NCI-H526 (cell line): ENCODE measurements at places on chromosomes 16 and 17.
A peak's percentile ranks its signal among the peaks of the same experiment; 100 is the strongest.

GRCh38 chr16:79508294-79508693 is 92.2 kb downstream of the MAF start:
- DNase-seq: no peak

- DNase-seq: no peak
These were observed 14.6 kb downstream of the ALOX12B start for GRCh38 chr17:8072729-8073461.

DNA sequence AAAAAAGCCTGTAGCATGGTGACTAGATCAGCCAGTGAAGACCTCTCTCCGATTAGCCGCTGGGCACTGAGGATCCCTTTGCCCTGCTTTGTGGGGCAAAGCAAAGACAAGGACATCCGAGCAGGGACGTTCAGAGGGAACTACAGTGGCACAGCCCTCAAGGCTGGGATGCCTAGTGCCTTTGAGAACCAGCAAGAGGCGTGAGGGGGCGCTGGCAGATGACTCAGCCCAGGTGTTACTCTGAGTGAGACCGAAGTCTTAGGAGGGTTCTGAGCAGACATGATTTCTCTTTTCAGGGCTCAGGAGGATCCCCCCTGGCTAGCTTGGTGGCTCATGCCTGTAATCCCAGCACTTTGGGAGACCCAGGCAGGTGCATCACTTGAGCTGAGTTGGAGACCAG is 178.6 kb downstream of the CPPED1 start:
- DNase-seq: no peak

DNA sequence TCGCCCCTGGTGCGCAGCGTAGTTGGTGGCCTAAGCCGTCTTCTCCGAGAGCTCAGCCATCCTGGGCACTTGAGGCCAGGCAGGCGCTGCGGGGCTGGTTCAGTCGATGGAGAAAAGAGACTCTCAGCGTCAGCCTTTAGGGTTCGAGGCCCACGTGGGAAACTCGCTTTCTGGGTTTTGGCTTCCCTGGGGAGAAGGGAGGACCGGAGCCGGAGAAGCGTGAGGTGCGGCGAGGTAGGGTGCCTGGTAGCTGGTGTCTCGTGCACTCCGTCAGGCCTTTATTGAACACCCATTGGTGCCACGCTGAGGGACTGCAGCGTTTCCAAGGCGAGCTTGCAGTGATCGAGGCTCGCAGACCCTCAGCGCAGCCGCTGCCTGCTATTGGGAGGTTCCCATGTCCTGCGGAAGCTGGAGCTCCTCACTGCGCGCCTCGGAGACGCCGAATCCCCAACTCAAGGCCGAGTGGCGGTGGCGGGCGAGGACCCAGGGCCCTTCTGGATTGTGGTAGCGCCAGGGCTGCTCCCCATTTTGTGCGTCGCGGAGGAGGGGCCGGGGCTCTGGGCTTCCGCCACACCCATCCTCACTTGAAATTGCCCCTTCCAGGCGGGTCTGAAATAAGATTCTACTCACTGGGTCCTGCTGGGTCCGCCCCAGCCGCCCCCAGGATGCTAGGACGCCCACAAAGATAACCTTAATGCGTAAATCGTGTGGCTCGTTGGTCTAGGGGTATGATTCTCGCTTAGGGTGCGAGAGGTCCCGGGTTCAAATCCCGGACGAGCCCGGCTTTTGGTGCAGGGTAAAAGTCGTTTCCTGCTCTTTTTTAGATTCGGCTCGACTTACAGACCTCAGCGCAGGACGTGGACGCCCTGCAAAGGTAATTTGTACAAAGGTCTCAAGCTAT is 1.2 kb downstream of the OR1F1 start:
- DNase-seq: peak; percentile 62

- no peak for DNase-seq
These were observed 53.3 kb upstream of the CCL2 start for GRCh38 chr17:34201767-34202166.

DNA sequence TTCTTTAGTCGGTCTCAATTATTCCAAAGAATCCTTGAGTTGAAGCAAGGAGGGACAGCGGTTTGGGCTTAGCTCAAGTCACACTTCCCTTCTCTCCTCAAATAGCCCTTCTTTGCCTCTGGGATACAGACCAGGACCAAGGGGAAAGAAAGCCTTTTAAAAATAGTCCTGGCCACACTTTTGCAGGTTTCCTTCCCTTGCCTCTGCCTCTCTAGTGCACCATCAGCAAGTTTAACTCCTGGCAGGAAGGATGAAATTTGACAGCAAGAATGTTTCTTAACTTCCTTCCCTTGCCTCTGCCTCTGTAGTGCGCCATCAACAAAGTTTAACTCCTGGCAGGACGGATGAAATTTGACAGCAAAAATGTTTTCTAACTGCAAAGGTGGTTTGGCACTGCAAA is 7.2 kb upstream of the G6PC1 start:
- no peak for DNase-seq

- no peak for DNase-seq
These were observed 105.5 kb upstream of the AXIN2 start for GRCh38 chr17:65666876-65667321.

- DNase-seq: no peak
These were observed 99.1 kb upstream of the CIBAR2 start for GRCh38 chr16:85211271-85211801.

DNA sequence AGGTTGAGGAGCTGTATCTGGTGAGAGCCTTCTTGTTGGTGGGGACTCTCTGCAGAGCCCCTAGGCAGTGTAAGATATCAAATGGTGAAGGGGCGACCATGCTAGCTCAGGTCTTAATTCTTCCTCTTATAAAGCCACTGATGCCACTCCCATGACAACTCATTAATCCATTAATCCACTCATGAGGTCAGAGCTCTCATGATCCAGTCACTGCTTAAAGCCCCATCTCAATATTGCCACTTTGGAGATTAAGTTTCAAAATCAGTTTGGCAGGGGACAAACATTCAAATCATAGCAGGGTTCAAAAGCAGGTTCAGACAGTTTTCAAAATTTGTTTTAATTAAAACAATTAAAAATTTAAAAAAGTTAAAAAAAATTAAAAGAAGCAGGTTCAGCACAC is 13.1 kb upstream of the SPECC1 start:
- DNase-seq: no peak

GRCh38 chr17:50630524-50631194 is 4.0 kb upstream of the ABCC3 start:
- DNase-seq: peak; percentile 78

DNA sequence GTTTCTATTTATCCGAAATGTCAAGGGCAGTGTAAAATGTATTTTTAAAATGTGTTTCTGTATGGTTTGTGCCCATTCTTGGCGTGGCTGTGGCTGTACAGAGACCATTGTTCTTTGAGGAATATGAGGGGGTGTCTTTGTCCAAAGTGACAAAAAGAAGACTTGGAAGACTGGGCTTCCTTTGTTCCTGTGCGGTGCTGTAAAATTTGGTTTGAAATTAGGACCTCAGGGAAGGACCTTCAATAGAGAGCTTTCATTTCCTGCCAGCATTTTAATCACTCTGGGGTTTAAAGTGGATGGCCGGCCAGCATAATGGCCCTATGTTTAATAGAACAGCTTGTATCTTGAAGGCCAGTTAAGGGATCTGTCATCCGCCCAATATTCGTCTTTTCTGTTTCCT is 190.1 kb upstream of the TBX2 start:
- no peak for DNase-seq

GRCh38 chr16:17457997-17458396 is 12.8 kb downstream of the XYLT1 start:
- DNase-seq: no peak

DNA sequence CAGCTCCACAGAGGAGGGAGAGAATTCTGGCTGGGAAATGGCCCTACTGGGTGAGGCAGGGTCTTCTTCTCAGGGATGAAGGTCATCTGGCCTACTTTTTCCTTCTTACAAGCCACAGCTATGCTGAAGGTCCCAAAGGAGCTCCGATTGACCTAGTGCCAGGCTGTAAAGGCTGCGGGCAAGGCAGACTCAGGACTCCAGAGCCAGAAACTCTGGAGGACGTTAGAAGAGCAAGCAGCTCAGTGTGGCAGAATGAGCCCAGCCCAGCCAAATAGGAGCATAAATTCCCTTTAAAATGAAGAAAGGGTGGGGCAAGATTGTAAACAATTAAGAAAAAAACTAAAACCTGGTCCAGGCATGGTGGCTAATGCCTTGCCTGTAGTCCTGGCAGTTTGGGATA is 20.1 kb upstream of the CNOT1 start:
- DNase-seq: no peak

GRCh38 chr17:76597156-76598003 is 11.7 kb upstream of the ST6GALNAC2 start:
- peak; percentile 35 for DNase-seq

DNA sequence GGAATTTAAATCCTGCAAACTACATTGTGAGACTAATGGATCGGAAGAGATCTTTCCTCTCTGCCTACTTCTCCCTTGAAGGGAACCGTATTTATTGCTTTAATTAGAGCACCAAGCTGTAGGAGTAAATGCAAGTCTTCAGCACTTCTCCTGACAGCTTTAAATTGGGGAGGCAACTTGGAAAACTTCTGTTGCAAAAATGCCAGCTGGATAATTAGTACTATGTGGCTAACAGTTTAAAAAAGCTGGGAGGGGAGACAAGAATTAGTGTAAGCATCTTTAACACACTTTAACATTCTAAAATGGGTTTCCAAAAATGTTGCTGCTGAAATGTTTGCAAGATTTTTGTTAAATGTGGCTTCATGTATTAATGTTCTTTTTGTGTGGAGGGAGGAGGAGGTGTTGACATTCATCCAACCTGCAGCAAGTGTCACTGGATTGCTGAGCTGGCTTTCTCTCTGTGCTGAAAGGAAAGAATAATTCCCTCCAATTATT is 108.5 kb downstream of the PCTP start:
- no peak for DNase-seq

- DNase-seq: no peak
These were observed 13.7 kb downstream of the PITPNC1 start for GRCh38 chr17:67390646-67391361.

DNA sequence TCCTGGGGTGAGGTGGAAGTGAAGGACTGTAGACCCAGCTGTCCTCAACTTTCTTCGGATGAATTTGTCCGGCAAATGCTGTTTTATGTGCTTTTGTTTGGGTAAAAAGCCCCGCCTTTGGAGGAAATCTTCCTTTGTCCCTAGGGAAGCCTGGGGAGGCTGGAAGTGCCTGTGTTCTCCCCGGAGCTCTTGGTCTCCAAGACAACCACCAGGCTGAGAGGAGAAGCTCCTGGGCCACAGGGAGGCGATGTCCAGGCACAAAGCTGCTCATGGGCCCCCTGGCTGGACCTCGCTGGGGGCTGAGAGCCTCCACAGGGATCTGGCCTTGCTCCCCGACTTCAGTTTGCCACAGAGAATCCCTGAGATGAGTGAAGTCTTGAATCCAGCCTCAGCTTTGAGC is 293.1 kb upstream of the N4BP1 start:
- no peak for DNase-seq

- DNase-seq: no peak
These were observed 16.4 kb downstream of the GGA3 start for GRCh38 chr17:75245011-75245410.

DNA sequence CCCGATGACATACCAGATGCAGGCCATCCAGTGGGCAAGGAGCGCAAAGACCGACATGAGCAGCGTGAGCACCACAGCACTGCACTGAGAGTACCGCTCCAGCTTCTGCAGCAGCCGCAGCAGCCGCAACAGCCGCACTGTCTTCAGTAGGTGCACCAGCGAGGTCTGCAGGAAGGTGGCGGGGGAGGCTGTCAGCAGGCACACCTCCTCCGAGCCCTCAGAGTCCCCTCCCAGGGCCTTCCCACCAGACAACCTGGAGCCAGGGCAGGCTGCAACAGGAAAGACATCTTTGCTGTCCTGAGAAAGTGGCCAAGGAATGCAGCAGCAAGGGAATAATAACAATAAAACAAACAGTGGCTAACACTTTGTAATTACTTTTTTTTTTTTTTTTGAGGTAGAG is 9.1 kb downstream of the KCNH4 start:
- DNase-seq: no peak

GRCh38 chr17:63624531-63624880 is 2.3 kb downstream of the MAP3K3 start:
- no peak for DNase-seq

DNA sequence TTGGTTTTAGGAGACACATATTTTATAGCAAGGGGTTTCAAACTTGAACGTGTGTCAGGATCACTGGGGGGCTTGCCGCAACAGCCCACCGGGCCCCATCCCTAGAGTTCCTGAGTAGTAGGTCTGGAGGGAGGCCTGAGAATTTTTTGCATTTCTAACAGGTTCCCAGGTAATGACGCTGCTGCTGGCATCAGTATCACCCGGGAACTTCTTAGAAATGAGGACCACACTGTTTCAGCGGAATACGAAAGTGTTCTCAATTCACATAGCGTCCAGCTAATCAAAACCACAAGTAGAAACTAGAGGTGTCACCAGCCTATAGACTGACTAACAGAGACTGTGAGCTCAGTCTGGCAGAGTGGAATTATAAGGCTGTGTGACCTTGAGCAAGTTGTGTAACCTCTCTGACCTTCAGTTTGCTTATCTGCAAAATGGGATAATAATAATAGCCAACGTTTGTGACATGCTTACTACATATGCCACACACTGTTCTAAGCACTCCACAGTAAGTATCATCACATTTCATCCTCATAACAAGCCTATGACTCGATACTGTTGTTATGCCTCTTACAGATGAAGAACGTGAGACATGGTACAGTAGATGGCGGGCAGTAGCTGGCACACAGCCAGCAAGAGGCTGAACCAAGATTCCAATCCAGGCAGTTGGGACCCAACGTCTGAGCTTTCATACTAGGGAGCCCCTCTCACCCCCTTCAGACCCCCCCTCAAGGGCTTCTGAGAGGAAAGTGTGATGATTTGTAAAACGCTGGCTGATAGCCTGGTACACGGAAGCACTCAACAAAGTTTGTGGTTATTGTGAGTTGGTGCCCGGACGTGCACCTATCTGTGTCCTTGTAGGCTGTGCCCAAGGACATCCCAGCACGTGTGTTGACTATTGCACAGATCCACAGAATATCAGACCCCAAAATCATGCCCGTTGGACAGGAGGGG is 4.6 kb upstream of the ICAM2 start:
- DNase-seq: no peak

GRCh38 chr17:13477180-13477611 is 124.5 kb downstream of the HS3ST3A1 start:
- no peak for DNase-seq

DNA sequence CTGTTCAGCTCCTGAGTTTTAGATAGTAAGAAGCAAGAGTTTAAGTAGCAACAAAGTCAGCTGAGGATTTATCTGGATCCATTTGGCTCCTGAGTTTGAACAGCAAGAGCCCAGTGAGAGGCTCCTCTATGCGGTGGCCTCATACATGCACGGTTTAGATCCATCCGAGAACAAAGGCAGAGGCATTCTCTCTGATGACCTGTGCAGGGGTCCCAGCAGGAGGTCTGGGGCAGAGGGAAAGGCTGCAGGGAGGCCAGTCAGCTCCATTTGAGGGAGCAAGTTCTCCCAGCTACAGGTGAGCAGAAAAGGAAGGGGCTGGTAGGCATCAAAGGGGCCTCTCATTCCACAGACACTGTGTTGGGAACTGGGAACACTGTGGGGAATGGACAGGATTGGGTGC is 16.5 kb downstream of the PITPNM3 start:
- DNase-seq: no peak
